ENCODE measurements at places on chromosomes 1 and 21.

DNA sequence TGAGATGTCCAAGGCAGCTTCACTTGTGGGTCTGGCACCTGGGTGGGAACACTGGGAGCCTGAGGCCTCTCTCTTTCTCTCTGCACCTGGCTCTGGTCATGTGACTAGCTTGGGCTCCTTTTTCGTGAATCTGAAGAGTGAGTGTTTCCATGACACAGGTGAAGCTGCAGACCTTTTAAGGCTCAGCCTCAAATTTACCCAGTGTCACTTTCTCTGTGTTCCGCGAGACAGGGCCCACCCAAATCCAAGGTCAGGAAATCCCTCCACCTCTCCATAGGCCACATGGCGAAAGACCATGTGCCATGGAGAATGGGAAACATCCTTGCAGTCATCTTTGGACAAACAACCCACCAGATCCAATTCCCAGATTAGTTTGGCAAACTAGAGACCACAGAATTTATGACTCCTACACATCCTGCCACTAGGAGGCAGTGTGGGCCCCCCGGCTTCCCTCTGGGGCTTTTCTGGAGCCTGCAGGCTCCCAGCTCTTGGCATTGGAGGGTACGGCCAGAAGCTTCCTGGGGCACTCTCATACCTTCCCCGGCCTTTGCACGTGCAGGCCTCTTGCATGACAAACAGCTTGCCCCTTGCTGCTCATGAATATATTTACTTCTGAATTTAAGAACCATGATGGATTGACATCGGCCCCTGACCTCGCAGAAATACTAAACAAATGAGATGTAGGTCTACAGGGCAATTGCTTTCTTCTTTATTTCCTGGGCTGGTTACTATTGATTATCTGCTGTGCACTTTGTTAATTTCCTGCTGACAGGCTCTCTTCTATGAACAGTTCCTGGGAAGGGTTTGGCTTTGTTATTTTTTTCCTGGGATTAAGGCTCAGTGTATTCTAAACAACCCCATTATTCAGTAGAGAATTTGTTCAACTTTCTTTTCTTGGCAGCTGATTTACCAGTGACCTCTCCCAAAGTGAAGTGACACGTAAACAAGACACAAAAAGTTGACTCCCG lies 180.7 kb downstream of the KAZN start:
- no peak for DNase-seq

GRCh38 chr1:226702957-226703831 lies 35.9 kb downstream of the ITPKB start:
- DNase-seq = peak; percentile 76

GRCh38 chr1:191432817-191433216 lies 725.4 kb upstream of the RGS18 start:
- peak; percentile 0 for DNase-seq

DNA sequence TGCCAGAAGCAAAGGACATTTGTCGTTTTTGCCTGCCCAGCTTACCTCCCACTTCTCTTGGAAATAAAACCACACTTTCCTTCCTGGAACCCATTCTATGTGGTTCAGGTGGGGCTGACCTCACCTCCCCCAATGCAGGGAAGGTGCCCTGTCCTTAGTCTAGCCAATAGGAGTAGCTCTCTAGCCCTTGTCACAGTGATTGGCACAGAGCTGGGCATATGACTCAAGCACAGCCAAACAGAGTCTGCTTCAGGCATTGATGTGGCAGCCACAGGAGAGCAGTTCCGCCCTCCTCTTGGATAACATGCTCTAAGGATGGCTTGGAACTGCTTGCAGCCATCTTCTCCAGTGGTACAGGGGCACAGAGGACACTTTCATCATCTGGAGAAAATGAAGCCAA lies 134.0 kb downstream of the LRIG2 start:
- no peak for DNase-seq

- DNase-seq = no peak
These were observed 377.8 kb downstream of the KCNH1 start for GRCh38 chr1:210755991-210756659.

DNA sequence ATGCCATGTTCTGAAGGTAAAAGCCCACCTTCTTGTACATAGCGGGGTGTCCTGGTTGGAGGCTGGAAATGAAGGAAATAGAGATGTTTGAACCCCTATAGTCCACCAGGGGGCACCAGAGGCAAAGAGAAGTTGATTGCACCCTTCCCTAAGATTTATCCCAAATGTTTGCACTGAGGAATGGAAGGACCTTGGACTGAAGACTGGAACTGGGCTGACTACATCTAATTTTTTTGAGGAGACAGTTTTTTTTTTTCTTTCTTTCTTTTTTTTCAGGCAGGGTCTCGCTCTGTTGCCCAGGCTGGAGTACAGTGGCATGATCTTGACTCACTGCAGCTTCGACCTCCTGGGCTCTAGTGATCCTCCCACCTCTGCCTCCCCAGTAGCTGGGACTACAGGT lies 55.3 kb upstream of the EIF4G3 start:
- peak; percentile 42 for DNase-seq

GRCh38 chr1:27504588-27505419 lies 14.8 kb upstream of the WASF2 start:
- DNase-seq = peak; percentile 77

DNA sequence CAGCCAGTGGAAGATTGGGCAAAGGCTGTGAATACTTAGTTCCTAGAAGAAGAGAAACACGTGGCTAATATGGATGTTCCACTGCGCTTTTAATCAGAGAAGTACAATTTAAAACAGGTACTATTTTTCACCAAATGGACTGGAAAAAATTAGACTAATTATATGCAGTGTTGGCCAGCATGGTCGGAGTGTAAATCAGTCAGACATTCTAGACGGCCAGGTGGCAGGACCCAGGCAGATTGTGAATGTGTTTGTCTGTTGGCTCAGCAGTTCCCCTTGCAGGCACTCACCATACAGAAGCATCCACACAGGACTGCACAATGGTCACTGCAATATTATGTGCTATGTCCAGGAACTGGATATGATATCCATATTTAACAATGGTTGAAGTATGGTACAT lies 23.9 kb upstream of the SLC25A34 start:
- no peak for DNase-seq

- peak; percentile 59 for DNase-seq
These were observed 25.9 kb upstream of the RCAN1 start for GRCh38 chr21:34640858-34641257.

GRCh38 chr1:169858467-169858866 lies 35.2 kb downstream of the SCYL3 start:
- peak; percentile 6 for DNase-seq

GRCh38 chr1:228900099-228900885 lies 165.0 kb downstream of the RHOU start:
- no peak for DNase-seq

- no peak for DNase-seq
These were observed 62.1 kb upstream of the PROX1 start for GRCh38 chr1:213925531-213926182.

GRCh38 chr1:225872075-225872430 lies 10.1 kb downstream of the TMEM63A start:
- DNase-seq = no peak

DNA sequence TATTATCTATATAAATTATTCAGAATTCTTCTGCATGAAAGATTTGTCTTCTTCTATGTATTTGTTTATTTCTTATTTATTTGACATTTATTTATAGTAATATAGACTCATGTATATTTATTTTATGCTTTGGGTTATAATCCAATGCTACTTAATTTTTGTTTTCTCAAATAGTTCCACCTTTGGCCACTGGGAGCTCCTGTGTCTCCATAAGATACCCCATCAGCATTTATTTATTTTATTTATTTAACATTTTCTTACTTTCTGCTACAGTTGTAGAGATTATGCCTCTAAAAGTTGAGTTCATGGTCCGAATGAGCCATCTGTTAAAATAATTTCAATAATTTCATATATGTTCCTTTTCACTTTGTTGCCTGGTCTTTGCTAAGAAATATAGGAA lies 289.4 kb downstream of the ADGRL2 start:
- DNase-seq = peak; percentile 4

DNA sequence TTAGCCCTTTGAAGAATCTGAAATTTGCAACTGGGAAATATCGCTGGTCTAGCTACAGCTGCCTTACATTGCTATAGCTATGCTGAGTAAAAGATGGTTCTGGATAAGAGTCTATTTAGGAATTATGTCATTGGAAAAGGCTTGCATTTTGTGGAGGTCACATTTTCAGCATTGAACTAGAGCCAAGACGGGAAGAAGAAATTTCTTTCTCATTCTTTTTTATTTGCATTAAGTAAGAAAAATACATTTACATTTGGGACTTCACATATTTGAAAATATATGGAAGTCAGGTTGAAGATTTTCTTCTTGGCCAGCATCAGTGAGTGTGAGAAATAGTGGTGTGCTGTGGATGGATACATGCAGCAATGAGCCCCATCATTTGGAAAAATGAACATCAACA lies 291.6 kb downstream of the PTBP2 start:
- no peak for DNase-seq

GRCh38 chr21:28936036-28936435 lies 56.6 kb downstream of the LTN1 start:
- DNase-seq = no peak

DNA sequence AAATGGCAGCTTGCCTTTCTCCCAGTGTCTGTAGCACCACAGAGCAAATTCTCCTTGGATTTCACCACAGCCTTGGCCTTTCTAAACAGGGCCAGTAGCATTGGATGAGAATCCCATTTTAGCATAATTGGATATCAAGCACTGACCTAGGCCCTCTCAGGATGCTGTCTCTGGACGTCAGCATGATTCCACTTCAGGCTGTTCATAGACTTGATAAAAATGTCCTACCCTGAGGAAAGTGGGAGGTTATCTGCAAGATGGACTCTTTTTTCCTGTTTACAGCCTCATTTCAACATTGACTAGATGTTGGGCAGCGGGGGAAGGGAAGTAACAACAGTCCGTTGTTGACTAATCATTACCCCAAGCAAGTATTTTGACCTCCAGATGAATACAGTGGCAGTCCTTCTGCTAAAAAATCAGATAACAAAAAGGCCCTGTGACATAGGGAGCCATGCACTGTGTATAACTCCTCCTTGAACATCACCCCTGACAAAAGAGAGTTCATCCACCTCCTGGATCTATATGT lies 5.2 kb downstream of the NPL start:
- DNase-seq = no peak

GRCh38 chr1:19096036-19096833 lies 113.8 kb downstream of the UBR4 start:
- DNase-seq = no peak

DNA sequence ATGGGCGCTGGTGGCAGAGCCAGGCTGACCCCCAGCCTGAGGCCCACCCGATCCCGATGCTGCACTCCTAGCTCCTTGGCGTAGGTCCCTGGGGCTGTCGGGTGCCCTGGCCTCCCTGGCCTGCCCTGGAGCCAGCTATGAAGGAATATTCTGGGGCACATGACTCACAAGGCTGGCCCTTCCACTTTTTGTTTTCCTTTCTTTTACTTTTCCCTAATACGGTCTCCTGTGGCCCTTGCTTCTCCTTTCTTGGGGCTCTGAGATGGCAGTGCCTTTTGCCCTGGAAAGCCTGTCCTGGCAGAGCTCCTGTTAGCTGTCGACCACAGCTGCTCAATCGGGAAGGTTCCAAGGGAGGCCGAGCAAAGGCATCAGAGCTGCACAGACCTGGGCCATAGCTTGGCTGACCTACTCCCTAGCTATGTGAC lies 22.1 kb downstream of the ARHGEF10L start:
- peak; percentile 84 for DNase-seq

GRCh38 chr1:200146100-200146499 lies 118.6 kb downstream of the NR5A2 start:
- DNase-seq = no peak

- peak; percentile 52 for DNase-seq
These were observed 105.1 kb upstream of the PDE4B start for GRCh38 chr1:65687428-65688214.

DNA sequence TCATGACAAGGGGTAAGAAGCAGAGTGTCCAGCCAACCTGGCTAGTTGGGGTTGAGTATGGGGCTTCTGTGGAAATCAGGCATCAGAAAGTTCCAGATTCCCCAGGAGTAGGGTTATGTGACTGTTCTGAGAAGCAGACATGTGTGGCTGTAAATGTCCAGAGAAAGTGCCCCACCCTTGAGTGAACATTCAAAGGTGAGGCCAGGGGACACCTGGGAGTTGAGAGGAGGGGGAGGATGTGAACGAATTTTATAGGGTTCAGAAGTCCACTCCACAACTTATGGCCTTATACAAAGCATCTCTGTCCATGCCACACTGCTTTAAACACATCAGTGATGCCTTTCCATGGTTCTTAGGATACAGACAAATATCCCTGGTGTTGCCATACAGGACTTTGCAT lies 133.3 kb downstream of the IGSF21 start:
- DNase-seq = no peak

GRCh38 chr1:67257173-67257535 lies 50.5 kb upstream of the IL12RB2 start:
- no peak for DNase-seq

DNA sequence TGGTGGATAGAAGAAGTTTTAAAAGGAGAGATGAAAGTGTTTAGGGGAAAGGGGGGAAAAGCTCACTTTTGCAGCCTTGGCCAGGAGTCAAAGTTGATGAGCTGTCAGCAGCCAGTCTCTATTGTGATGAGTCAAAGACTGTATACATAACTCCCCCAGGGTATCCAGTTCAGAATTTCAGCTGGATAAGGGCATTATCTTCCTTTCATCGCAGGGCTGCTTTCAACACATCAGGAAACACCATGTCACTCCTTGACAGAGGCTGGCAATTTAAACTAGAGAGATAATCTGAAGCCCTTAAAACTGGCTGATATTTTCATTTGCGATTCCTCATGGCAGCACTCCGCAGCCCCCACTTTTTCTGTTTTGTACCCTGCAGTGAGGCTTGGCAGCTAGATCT lies 328.5 kb downstream of the TBX15 start:
- DNase-seq = no peak

GRCh38 chr21:29372063-29372802 lies 73.5 kb downstream of the BACH1 start:
- DNase-seq = peak; percentile 68

GRCh38 chr1:47507881-47508701 lies 70.2 kb downstream of the FOXD2 start:
- no peak for DNase-seq

DNA sequence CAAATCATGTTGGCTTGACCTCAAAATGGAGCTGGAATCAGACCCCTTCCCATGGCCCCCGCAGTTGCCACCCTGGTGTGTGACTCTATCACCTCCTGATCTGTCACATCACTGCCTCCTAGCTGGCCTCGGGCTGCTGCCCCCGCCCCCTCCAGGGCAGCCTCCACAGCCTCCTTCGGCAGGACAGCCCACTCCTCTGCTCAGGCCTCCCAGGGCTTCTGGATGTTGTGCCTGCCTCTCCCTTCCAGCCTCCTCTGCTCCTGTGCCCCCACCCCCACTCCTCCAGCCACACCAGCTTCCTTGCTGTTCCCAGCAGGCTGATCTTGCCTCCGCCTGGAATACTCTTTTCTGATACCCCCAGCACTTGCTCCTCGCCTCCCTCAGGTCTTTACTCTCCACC lies 134.4 kb upstream of the EDN2 start:
- no peak for DNase-seq
